CD4-positive, alpha-beta memory T cell (primary cell): ENCODE measurements at places on chromosomes 5 and 9.

- DNase-seq = no peak
These were observed 600 bp upstream of the SQSTM1 start for GRCh38 chr5:179820127-179820482.

DNA sequence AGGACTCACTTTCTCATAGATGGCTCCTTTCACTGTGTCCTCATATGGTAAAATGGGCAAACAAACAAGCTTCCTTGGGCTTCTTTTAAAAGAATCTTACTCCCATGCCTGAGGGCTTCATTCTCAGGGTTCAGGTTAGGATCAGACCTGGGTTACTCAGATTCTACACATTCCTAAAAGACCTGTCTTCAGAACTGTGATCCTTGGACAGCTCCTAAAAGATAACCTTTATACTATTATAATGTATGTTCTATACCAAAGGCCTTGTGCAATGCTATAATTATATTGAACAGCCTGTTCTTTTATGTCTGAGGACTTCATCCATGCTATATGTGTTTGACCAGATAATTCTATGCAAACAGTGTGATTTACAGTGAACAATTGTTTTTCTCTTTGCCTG lies 264.4 kb upstream of the CDH10 start:
- no peak for DNase-seq

DNA sequence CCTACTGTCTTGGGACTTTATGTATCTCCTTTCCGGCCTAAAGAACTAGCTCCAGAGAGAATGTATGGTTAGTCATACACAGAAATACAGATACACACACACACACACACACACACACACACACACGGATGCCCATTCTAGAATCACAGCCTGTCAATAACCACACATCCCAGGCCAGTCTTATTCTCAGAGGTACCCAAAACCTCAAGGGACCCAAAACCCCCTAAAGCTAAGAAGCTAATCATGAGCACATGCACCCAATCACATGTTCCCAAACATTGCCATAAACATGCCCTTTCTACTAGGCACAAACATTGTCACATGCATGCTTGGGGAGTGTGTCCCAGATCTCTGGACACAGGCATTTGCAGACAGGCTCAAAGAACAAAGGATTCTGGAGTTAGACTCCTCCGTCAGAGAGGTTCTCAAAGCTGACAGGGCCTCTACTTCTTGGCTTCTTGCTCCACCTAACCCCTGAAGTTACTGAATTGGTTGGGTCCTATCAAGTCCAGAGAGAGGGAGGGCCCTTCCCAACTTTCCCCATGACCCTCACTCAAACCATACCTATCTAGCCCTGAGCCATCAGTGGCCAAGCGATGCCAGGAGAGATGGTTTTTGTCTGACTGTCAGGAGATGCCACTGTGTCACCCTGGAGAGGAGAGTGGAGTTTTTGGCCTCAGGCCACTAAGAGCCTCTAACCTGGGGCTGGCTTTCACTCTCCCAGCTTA lies 78.7 kb downstream of the NRG2 start:
- DNase-seq = no peak

DNA sequence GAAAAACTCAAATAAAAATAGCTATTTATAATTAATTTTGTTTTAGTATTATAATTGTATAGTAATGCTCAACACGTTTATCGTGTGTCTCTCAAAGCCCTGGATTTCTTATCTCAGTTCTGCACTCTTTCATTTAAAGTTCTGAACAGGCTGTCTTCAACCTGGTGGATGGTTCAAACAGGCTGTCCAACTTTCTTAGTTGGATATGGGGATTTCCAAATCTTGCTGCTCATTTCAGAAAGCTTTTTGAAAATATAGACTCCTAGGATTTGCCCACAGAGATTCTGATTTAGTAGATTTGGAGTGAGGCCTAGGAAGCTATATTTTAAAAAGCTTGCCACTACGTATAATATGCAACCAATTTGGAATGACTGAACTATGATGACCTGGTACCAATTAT lies 120.3 kb downstream of the GRIA1 start:
- no peak for DNase-seq

DNA sequence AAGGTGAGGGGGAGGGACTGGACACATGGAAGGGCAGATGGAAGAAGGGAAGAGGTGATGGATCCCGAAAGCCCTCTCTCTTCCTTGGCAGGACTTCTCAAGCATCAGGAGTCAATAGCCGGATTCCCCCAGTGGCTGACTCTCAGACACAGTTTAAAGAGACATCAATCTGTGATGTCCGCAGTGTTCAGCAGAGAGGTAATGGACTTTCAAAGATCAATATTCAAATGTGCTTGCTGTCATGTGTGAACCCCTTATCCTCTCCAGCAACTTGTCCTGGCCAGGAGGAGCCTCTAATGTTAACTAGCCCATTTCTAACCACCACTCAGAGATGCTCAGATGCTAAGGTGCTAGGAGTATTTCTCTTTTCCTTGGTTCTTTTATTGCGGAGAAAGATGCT lies 392.2 kb downstream of the IRX1 start:
- DNase-seq = no peak

DNA sequence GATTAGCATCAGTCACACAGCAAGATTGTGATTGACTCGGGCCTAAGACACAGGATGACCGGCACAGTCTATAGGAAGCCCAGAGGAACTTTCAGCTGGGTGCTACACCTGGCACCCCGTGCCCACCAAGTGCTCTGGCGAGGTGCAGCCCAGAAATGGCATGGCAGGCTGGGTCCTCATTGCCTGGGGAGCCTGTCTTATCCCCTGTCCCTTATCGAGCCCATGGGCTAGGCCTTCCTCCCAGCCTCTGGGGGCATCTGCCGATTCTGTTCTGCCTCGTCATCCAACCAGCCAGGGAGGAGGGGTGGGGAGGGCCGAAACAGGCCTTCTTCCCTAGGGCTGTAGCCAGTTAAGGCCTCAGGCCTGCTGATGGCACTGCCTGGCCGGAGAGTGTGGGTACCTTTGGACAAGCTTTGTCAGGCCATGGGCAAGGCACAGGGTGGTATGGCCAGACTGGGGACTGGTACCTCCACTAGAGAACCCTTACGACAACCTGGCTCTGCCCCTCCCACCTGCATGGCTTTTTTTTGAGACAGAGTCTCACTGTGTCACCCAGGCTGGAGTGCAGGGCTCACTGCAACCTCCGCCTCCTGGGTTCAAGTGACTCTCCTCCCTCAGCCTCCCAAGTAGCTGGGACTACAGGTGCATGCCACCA lies 1.6 kb downstream of the GRK6 start:
- DNase-seq = no peak

- no peak for DNase-seq
These were observed 154.1 kb downstream of the NTRK2 start for GRCh38 chr9:84823421-84824271.
